ENCODE measurements at places on chromosomes 1 and 21.

DNA sequence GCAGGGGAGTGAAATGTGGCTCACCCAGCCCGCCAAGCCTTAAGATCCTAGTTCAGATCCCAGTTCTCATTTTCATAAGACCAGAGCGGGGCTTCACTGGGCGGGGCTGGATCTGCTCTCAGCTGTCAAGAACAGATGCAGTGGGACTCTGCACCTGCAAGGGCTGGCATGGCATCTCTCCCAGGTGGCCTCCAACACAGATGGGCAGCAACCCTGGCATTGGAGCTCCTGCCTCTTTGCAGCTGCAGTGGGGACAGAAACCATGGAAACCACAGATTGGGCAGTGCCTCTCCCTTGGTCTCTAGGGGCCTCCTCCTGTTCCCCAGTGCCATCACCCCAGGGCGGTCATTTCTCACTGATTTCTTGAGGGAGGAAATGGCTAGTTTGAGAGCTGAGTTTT lies 267.7 kb downstream of the PRDM2 start:
- no peak for DNase-seq

- peak; percentile 34 for DNase-seq
These were observed at the start of gene WNT4 for GRCh38 chr1:22143065-22144033. TSS of gene WNT4 (minus strand) at chr1:22143097. CDS start at chr1:22142922, 175 bp downstream.

GRCh38 chr1:232207073-232207866 lies 422.7 kb downstream of the SIPA1L2 start:
- no peak for DNase-seq

DNA sequence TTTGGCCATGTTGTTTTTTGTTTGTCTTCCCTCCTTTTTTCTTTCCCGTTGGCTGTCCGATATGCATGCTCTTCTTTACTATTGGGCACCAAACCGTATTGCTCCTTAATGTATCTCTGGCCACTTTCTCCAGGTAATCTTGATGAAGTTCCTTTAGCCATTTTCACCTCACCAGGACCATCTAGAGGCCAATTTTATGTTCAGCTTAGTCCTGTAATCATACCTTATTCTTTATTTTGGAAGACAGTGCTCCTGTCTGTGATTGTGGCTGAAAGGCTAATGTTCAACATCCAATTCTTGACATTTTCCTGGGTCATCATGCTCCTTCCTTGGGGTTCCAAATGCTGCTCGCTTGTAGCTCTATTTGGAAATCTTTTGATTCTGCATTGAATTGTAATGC lies 169.5 kb downstream of the S1PR1 start:
- no peak for DNase-seq

DNA sequence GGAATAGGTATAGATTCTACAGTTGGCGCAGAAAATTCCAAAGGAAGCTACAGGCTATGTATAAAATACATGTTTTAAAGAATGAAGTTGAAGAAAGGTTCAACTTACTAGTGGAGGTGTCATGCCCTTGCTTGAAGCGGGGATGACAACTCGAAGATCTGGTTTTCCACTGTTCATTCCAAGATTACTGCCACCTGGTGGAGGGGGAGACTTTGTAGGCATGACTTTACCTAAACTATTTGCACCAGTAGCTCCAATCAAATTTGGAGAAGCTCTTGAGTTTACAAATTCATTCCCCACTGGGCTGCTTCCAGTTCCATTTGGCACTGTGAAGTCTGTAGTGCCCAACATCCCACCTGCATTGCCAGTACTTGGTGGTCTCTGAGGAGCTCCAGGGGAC lies 81.7 kb downstream of the AXDND1 start:
- peak; percentile 25 for DNase-seq

- no peak for DNase-seq
These were observed 155.0 kb downstream of the SETD4 start for GRCh38 chr21:35905096-35905962.

GRCh38 chr1:234969011-234969441 lies 159.6 kb downstream of the TOMM20 start:
- DNase-seq, result no peak

DNA sequence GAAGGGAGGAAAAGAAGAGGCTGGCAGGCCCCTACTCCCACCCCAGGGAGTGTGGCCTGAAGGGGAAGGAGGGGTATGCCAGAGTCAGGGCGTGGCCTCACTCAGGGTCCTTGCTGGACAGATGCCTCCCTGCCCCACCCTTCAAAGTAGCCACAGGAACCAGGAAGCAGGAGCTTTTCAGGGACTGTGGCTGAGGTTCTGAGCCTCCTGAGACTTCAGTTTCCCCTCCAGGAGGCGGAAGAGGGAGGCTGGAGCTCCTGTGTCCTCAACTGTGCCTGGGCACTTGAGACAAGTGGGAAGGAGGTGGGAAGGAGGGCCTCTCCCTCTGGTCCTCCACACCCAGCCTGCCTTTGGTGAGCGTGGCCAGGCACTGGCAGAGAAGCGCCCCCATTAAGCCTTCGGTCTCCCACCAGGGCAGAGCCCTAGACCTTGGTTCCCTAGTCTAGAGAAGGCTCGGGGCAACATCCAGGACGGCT lies 5.3 kb downstream of the CELSR2 start:
- DNase-seq, result no peak

Data from endothelial cell (in vitro differentiated cells).